H9 (cell line): ENCODE measurements at places on chromosomes 12 and 14. TPM values are rescaled to one million over a fixed set of nuclear protein-coding genes. Genes with fewer than 3 reads are reported as not detected.

- DNase-seq, result no peak
Observed at GRCh38 chr14:103232031-103232808, 101.8 kb upstream of the EIF5 start.

DNA sequence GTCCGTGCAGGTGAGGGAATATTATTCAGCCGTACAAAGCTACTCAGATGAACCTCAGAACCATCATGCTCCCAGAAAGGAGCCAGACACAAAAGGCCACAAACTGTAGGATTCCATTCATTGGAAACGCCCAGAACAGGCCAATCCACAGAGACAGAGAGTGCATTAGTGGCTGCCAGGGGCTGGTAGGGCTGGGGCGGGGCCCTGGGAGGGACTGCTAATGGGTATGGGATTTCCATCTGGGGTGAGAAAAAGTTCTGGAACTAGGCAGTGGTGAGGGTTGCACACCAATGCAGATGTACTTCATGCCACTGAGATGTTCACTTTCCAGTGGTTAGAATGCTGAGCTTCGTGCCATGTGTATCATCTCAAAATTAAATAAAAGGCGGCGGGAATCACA is 101.1 kb downstream of the RFLNA start:
- DNase-seq, result no peak

GRCh38 chr12:56688846-56689109 is 694 bp upstream of the PTGES3 start:
- DNase-seq, result no peak

- DNase-seq, result no peak
Observed at GRCh38 chr12:48978741-48979601, 849 bp downstream of the WNT1 start.

DNA sequence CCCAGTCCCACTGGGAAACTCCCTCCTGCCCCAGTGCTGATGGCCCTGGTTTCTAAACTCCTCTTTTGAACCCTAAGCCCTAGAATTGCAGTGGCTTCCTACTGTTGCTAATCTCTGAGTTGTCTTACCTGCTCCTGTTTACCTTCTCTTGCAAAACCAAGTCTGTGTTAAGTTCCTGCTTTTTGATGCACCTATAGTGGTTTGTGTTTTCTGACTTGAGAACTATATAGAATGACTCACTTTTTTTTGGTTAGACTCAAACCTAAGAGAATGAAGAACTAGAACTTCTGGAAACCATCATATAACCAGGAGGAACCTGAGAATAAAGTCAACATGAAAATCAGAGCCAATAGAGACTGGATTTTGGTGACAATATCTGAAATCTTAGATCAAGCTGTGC is 5.5 kb upstream of the GAS2L3 start:
- no peak for DNase-seq

DNA sequence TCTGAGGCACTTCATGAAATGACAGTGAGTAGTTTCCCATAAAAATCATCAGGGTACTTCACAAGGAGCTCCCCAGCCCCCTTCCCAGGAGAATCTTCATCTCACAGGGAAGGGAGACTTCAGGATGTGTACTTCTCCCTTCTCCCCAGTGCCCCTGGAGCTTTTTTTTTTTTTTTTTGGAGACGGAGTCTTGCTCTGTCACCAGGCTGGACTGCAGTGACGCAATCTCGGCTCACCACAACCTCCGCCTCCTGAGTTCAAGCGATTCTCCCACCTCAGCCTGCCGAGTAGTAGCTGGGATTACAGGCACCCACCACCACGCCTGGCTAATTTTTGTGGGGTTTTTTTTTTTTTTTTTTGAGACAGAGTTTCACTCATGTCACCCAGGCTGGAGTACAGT is 10.4 kb downstream of the ITPK1 start:
- no peak for DNase-seq

GRCh38 chr14:75234173-75235115 is 44.2 kb upstream of the FOS start:
- no peak for DNase-seq

DNA sequence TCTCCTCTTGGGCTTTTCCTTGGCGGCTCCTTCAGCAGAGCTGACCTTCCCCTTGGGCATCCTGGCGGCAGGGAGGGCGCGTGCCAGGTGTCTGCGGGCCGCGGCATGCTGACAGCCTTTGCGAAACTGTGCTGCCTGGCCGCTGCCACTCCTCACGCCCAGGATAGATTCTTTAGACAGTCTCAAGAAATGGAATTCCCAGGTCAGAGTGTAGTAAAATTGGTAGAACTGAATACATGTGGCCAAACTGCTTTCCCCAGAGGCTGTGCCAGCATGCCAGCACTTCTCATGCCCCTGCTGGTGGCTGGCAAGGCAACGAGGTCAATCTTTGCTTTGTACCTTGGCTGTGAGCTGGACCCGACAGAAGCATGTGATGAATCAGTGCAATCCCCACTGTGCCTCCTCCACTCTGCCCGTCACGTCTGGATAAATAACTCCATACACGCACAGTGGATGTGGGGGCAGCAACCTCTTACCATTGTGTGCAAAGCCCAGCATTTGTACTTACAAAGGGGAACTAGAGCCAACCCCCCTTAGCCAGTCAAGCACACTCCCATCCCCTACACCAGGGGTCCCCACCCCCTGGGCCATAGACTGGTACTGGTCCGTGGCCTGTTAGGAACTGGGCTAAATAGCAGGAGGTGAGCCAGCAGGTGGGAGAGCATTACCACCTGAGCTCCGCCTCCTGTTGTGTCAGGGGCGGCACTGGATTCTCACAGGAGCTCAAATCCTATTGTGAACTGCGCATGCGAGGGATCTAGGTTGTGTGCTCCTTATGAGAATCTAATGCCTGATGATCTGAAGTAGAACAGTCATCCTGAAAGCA is 90.9 kb downstream of the ACTN1 start:
- DNase-seq, result no peak

- peak; percentile 73 for DNase-seq
Observed at GRCh38 chr12:116381744-116382685, 104.5 kb upstream of the MED13L start.

GRCh38 chr12:23585782-23586163 is 363.7 kb downstream of the SOX5 start:
- DNase-seq, result peak; percentile 95

- DNase-seq, result no peak
Observed at GRCh38 chr14:100144996-100145646, 14.3 kb downstream of the DEGS2 start.

Gene INSM2
- total RNA-seq, result not detected in 2 replicates

Gene SERPINA5
- total RNA-seq, result 1.1 and 1.2 TPM in 2 replicates

Gene CLEC2B
- total RNA-seq, result not detected in 2 replicates

Gene INHBC
- not detected in 2 replicates for total RNA-seq

Gene MYH6
- total RNA-seq, result 0.07 and 0.13 TPM in 2 replicates

Gene TEX22
- 0.50 and 0.83 TPM in 2 replicates for total RNA-seq

Gene PTPRR
- total RNA-seq, result 0.22 and 0.24 TPM in 2 replicates
